NCI-H774 (cell line): ENCODE measurements at places on chromosomes 7 and 10.

- DNase-seq, result peak; percentile 76
Measured at GRCh38 chr10:21173802-21174714, 276.9 kb upstream of the NEBL start.

DNA sequence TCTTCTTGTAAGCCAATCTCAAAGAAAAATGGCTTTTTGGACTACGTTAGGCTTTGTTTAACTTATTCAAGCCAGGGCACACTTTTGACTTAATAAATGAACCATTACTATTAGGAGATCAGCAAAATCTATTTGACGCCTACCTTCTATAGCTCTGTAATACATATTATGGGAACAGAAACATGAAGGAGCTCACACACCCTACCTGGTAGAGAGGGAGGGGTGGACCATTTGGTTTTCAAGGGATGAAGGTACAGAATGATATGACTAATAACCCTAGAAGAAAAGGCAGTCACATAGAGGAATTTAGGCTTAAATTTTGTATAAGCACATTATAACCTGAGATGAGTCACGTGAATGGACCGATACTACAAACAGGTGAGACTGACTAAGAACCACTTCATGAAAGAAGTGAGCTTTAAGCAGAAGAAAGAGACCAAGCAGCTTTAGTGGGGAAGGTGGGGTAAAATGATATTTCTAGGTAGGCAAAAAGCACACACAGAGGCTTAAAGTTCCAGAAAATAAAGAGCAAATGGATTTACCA is 106.8 kb upstream of the CTTNBP2 start:
- no peak for DNase-seq

GRCh38 chr10:24435374-24435773 is 226.4 kb downstream of the KIAA1217 start:
- DNase-seq, result no peak

GRCh38 chr7:74231232-74231590 is 21.4 kb downstream of the LAT2 start:
- DNase-seq, result no peak

- DNase-seq, result no peak
Measured at GRCh38 chr7:37216156-37216852, 232.4 kb downstream of the ELMO1 start.

- no peak for DNase-seq
Measured at GRCh38 chr10:1309617-1310270, 253.6 kb downstream of the WDR37 start.

GRCh38 chr10:133336577-133337369 is at the start of gene CALY:
Gene CALY (minus strand): TSS chr10:133336896. CDS start chr10:133328989, 7,907 bp downstream.
- DNase-seq, result no peak
